ENCODE measurements at places on chromosomes 6 and 20.
A peak's percentile ranks its signal among the peaks of the same experiment; 100 is the strongest.

DNA sequence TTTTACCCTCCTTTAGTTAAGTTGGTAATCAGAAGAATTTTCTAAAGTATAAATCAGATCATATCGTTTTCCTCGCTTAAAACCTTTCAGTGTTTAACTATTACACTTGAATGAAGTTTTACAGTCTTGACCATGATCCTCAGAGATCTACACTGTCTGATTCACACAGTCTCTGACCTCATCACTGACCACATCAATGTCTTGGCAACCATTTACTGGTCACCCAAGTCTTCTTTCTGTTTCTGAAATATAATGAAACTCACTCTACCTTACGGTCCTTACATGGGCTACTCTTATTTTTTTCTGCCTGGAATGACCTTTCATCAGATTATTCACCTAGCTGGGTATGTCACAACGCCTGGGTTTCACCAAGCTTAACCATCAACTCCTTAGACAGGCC lies 71.4 kb downstream of the ADGB start:
- no peak for DNase-seq

DNA sequence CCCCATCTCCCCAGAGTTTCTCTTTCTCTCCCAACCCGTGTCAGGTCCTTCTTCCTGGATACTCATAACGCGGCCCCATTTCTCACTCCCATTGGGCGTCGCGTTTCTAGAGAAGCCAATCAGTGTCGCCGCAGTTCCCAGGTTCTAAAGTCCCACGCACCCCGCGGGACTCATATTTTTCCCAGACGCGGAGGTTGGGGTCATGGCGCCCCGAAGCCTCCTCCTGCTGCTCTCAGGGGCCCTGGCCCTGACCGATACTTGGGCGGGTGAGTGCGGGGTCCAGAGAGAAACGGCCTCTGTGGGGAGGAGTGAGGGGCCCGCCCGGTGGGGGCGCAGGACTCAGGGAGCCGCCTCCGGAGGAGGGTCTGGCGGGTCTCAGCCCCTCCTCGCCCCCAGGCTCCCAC lies at the start of gene HLA-F:
Gene HLA-F (plus strand): TSS at position 173 of the 404 bp plus-strand sequence. CDS start 30 bp downstream, at position 203.
- peak; percentile 72 for DNase-seq

GRCh38 chr6:111683749-111684267 lies 78.1 kb upstream of the TRAF3IP2 start:
- no peak for DNase-seq

DNA sequence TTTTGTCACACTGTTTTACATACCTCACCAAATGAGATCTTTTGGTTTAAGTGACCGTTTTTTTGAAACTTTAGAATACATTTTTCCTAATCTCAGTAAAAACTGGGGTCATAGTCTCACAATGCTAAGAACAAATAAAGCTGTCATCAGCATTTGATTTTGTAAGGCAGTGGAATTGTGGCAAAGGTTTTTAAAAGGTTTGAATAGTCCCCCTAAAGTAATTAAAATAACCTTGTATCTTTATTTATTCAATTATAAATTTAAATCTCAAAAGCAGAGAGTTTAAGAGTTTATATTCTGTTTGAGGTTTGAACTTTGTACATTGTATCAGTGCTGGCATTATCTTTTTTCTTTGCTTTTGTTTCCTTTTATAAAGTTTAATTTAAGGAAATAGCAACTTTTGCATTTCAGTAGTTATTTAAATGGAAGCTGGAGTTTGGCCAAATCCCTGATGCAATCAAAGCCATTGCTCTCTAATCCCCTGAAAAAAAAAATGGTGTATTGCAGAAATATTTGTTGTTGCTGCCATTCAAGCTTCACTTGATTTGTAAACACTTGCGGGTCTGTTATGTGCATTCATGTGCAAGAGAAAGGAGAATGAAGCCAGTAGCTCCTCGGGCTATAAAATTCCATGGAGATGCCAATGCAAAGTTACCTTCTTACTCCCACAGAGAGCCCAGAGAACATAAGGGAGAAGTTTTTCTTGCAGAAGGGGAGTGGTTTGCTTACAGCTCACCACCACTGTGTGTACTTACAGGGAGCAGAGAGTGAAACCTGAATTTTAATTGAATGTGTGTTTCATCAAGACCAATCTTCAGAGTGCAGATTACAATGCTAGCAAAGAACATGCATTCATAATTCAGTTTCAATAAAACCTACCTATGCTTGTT lies 391.8 kb downstream of the ARHGAP18 start:
- no peak for DNase-seq

- no peak for DNase-seq
These were observed 132.8 kb downstream of the PFDN4 start for GRCh38 chr20:54340667-54341081.

DNA sequence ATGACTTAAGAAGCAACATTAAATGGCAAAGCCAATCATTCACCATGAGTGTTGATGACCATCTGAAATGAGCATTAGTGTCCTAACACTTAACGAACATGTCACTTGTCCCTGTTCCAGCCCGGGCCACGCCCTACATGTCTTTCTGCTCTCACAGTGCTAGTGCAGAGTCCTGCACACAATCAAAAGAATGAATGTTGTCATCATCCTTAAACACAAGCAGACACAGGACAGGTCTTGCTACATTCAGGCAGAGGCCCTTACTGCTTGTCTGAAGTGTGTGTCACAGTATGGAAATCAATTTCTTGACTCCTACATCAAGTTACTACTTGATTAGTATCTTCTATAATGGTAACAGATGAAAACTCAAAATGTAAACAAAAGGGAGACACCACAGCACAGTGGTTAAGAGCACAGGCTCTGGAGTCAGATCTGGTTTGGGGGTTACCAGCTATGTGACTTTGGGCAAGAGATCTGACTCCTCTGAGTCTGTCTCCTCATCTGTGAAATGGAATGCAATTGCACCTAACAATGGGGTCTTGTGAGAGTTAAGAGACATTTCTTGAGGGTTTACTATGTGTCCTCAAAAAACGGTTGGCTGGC lies 17.4 kb downstream of the UBE2V1 start:
- DNase-seq: no peak

DNA sequence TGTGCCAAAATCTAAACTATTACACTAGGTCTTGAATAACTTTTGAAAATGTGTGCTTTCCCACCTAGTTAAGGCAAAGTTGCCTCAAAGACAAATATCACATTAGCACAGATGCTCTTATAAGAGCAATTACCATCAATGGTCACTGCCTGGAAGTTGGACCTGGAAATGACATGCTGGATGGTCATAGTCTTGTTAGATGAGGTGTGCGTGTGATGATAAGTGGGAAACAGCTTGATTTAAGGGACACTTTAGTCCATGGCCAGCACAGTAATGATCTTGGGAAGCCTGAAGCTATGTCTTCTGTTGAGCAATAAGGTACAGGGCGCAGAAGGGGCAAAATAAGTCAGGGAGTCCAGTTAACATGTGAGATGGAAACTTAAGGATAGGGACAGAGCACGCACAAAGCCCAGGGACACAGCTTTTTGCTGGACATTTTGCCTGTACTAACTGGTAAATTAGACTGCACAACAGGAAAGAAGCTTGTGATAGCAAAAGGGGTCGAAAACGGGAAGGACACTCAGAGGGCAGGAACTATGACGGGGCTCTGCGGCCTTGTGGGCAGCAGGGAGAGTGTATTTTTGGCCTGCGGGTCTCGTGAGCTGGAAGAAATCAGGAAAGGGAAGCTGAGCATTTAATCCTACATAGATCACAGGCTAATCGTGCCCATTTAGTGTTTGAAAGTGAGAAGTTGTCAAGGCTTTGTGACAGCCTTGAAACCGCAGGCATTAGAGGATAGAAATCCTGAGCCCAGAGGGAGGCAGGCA lies 66.7 kb upstream of the BMP2 start:
- DNase-seq: no peak

DNA sequence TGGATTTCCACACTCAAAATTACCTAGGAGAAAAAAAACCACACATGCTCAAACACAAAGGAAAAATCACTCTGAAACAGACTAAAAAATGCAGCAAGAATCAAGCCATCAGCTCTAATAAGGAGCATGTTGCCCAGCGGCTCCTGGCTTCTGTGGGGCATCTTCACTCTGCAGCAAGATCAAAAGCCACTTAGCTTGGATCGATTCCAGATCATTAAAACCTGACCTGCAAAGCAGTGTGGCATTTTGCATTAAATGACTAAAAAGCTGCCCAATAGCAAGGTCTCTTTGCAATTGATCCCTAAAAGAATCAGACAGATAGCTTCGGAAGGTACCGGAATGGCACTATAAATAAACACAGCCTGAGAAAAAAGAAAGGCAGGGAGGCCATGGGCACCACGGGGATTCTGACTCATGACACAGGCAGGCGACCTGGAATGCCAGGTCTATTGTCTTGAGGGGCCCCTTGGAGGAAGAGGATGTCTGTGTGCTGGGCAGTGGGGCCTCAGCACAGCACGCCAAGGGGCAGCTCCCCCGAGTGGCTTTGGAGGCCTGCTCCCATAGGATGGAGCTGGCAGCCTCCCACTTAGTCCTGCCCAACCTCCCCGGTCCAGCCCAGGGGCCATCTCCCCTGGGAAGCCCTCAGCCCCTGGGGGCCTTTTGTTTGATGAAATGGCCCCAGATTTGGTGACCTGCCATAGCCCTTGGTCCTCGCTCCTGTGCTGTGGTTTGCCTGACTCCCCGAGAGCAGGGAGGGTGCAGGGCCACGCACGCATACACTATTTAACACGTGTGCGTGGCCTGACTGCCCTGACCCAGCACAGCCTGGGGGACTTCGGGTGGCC lies 7.6 kb downstream of the LEMD2 start:
- no peak for DNase-seq

- DNase-seq: no peak
These were observed 164.7 kb upstream of the RIMS1 start for GRCh38 chr6:71721642-71722041.

DNA sequence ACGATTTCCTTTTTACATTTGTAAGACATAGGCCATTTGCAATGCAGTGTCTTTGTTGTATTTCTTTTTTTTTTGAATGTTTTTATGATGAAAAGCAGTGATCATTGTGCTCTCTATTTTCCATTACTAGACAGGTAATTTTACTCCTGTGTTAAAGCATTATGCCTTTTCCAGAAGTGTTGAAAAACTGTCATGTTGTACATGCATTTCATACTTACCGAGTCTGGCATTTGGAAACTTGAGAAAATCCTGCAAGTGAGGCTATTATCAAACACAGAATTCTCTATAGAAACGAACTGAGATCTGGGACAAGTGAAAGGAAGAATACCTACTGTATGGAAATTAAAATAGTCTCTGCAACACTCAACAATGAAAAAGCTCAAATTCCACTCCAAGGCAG lies 78.6 kb upstream of the CNR1 start:
- no peak for DNase-seq

GRCh38 chr6:163354761-163355425 lies 59.6 kb upstream of the QKI start:
- DNase-seq: no peak

GRCh38 chr20:41234546-41234945 lies 83.0 kb downstream of the ZHX3 start:
- DNase-seq: no peak

DNA sequence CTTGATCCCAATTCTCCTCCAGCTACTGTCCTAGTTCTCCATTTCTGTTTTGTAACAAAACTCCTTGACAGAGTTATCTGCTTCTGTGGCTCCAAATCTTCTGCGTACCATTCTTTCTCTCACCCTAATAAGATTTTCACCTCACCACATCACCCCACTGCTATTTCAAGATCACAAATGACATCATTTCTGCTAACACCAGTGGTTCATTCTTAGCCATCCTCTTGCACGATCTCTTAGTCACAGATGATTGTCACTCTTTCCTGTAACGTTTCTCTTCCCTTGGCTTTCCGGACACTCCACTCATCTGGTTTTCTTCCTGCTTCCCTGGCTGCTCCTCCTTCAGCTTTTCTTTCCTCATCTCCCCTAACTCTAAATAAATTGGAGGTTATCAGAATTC lies 56.8 kb upstream of the FABP7 start:
- no peak for DNase-seq

GRCh38 chr20:19504251-19504650 lies 253.8 kb upstream of the RIN2 start:
- no peak for DNase-seq

DNA sequence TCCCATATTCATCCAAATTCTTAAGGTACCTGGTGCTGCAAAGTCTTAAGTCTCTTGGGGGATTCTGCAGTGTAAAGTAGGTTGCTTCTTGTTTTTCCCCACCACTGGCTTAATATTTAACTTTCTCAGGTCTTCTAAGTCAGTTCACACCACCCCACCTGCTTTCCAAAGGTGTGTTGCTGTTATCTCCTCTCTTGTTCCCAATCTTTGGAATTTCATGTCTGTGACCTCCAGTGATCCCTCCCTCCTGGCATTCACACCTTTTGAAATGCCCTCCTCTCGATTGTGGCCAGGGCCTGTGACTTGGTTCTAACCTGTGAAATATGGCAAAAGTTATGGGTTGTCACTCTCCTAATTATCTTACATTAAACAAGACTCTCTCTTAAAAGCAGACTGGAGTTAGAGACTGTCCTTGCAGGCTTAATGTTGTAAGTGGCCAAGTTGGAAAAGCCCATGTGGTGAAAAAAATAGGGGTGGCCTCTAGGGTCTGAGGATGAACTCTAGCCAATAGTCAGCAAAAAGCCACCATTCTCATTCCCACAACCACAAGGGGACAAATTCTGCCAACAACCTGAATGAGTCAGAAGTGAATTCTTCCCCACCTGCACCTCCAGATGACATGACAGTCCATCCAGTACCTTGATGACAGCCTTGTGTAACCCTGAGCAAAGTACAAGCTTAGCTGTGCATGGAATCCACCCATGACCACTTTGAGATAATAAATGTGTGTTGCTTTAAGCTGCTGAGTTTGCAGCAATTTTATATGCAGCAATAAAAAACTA lies 45.1 kb downstream of the ADGRF1 start:
- DNase-seq: no peak

All from stimulated activated CD8-positive, alpha-beta memory T cell treated with anti-CD3 and anti-CD28 coated beads, Interleukin-4, amount 100 ng/mL, for 1 hour (primary cell).